NCI-H146 (cell line): ENCODE measurements at places on chromosomes 6 and 20.

DNA sequence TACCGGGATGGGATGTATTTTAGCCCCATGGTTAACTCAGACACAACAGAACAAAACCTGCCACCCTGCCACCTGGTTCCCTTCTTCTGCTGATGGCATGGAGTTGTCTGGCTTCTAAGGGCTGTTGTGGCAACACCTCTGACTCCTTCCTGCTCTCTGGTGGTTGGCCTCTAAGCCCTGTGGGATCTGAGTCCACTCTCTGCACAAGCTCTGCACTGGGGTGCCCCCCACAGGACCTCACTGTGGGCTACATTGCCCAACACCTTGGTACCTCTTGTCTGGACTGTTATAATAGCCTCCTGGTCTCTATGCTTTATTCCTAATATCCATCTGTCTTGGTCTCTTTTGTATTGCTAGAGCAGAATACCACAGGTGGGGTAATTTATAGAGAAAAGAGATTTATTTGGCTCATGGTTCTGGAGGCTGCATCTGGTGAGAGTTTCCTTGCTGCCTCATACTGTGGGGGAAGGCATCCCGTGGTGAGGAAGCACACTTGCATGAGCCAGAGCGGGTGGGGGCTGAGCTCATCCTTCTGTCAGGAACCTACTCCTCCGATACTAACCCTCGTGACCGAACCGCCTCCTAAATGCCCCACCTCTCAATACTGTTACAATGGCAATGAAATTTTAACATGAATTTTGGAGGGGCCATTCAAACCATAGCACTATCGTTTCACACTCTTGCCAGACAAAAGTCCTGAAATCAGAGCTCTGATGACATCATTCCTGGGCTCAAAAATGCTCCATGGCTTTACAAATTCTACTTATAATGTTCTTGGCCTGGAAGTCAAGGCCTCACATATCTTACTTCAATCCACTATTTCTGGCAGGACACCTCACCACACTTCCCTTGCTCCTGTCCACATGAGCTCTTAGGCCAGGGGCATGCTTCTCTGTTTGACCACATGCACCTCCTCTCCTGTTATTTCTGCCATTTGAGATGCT lies 127.2 kb downstream of the PAX1 start:
- DNase-seq: no peak

GRCh38 chr20:56229812-56230211 lies 18.7 kb upstream of the MC3R start:
- DNase-seq: no peak

DNA sequence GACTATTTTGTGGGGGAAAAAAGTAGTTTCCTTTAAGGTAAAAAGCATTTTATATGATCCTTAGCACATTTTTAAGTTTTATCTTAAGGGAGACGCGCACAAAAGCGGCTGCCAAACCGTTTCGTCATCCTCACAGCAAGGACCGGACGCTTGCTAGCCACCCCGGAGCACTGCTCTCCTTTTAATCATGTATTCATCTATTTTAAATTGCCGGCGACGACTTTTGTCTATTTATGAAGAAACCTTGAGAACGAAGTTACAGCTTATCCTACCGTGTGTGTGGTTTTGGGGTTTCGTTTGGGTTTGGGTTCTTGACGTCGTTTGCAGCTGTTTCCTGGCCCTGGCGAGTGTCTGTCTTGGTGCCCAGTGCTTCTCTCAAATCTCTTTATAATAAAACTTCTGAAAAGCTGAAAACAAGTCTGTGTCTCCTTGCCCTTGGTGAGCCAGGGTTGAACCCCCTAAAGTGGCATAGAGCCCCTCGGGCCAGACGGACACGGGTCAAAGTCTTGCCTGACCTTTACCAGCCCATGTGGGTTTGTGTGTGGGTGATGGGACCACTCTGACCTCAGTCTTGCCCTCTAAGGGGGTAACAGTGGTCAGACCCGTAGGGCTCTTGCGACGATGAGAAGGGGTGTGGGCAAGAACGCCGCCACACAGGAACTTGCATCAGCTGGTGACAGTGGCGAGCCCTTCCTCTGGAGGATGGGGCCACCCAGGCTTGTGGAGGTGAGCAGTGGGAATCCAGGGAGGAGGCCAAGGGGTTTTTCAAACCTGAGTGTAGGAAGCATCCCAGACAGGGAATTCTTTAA lies 117.6 kb downstream of the JPH2 start:
- no peak for DNase-seq

- no peak for DNase-seq
Observed at GRCh38 chr20:37649017-37649416, 44.8 kb upstream of the CTNNBL1 start.

DNA sequence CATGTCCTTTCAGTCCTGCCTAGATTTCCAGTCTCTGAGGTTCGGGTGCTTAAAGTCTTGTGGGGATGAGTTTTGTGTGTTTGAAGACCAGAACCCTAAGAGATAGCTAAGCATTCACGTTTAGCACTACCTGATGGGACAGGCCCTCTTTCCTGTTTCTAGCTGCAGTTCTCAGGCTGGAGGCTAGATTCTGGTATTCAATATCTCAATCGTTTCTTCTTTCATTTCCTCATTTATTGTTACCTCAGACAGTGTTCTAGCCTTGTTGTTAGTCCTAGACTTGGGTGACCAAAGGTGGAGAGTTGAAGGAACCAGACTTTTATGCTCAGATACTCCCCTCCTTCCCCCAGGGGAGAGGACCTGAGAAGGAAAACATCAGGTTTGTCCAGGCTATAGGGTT lies 16.8 kb downstream of the CEP250 start:
- no peak for DNase-seq
